ENCODE measurements at places on chromosomes 16 and 17.

DNA sequence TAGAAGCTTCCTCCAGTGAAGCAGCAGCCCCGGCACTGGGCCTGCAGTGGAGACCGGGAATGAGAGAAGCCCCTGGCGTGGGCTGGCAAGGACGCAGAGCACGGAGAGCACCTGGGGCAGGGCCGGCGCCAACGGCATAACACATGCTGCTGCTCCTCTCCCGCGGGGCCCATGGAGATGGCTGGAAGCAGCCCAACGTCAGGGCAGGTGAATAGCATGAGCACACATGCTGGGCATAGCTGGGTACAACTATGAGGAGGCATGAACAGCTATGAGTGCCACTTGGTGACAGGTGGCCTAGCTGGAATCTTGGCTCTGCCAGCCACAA is 46.4 kb downstream of the IRF8 start:
- H3K27me3 ChIP-seq = peaks cover 41% of the 10 kb centered on the region
- no peaks in the 10 kb centered on the region for H3K4me1 ChIP-seq
- no peak for DNase-seq

DNA sequence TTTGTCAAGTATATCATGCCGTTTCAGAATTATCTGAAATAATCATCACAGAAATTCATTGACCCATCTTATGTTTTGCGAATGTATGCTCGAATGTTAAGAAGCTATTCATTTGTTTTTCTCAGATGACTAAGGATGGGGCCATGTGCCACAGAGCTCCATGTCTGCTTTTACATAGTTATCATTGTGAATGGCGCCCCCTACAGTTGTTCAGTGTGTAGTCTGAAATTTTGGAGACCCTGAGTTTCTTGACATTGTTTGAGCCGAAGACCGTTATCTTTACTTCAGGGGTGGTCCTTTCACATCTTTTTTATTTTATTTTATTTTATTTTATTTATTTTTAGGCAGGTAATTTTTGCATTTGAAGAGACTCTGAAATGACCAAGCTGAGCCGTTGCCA is 972.0 kb upstream of the RBFOX1 start:
- DNase-seq = no peak
- no peak overlapping the region for H3K27ac ChIP-seq

- H3K27ac ChIP-seq = no peak overlapping the region
- no peak for DNase-seq
Measured at GRCh38 chr16:74622005-74622404, 15.1 kb upstream of the GLG1 start.

DNA sequence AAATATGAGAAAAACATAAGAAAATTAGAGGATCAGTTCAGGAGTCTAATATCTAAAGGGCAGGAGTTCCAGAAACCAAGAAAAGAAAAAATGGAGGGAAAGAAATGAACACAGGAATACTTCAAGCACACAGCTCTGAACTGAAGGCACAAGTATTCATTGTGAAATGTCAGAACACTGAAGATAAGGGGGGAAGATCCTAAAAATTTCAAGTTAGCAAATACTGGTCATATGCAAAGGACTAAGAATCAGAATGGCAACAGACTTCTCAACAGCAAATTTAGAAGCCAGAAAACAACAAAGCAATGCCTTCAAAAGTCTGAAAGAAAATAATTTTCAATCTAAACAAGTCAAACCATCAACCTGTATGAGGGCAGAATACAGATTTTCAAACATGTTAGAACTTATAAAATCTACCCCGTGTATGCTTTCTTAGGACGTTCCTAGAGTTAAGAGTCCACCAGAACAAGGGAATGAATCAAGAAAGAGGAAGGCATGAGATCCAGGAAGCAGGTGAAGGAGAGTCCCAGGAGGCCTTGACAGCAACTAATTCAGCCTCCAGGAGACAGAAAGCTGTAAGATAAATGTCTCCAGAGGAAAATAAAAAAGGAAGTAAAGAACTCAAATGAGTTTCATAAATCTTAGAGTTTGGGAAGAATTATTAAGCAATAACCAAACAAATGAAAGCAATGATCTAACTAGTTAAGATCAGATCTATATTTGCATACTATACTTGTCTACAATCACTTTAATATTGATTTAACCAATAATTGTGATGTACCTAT is 2.8 kb downstream of the BRD7 start:
- H3K27ac ChIP-seq = no peak overlapping the region
- H3K4me3 ChIP-seq = no peak overlapping the region
- no peaks in the 10 kb centered on the region for H3K4me1 ChIP-seq
- no peaks in the 10 kb centered on the region for H3K36me3 ChIP-seq

DNA sequence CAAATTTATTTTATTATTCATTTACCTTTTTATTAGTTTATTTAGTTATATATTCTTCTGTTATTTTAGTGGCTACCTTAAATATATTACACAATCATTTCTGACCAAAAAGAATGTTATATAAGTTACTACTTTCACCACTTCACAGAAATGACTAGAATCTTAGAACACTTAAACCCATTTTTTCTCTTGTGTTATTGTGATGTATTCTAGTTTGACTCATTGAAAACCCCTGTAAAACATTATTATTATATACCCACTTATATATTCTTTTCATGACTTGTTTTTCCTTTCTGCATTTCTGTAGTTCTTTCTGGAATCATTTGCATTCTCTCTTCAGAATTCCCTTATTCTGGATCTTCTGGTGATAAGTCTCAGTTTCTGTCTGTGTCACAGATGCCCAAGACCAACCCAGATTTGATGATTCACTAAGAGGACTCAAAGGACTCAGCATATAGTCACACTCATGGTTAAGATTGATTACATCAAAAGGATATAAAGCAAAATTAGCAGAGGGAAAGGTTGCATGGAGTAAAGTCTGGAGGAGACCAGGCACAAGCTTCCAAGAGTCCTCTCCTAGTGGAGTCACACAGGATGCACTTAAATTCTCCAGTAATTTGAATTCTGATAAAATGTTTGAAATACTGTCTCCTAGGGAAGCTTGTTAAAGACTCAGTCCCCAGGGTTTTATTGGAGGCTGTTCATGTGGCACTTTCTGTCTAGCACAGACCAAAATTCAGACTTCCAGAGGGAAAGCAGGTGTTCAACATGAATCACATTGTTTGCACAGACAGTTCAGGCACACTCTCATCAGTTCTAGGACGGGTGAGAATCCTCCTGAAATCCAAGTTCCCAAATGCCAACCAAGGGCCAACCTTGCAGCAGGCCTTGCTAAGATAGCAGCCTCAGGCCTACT is 7.7 kb downstream of the GINS3 start:
- H3K27ac ChIP-seq = no peak overlapping the region
- no peaks in the 10 kb centered on the region for H3K27me3 ChIP-seq
- no peak overlapping the region for H3K4me3 ChIP-seq
- DNase-seq = no peak
- H3K4me1 ChIP-seq = no peaks in the 10 kb centered on the region
- H3K36me3 ChIP-seq = no peaks in the 10 kb centered on the region

DNA sequence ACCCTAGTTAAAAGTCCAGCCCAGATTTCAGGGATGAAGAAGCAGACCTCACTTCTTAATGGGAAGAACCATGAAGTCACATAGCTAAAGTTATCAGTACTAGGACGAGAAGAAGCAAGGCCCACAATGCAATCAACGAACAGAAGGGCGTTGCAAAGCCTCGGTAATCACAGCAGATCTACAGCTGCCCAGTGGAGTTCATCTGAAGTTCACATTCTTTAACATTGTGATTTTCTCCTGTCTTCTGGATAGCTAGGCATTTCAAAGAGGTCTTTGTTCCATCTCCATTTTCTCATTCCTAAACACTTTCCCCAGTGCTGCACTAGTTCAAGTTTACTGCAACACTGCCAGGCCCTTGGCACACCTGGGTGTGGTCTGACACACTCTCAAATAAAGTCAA is 226.7 kb upstream of the N4BP1 start:
- H3K4me3 ChIP-seq = no peak overlapping the region
- H3K27ac ChIP-seq = no peak overlapping the region

- H3K36me3 ChIP-seq = no peaks in the 10 kb centered on the region
- H3K27ac ChIP-seq = no peak overlapping the region
- DNase-seq = no peak
- no peaks in the 10 kb centered on the region for H3K27me3 ChIP-seq
- no peak overlapping the region for H3K4me3 ChIP-seq
Measured at GRCh38 chr17:60036796-60037677, 41.7 kb downstream of the HEATR6 start.

GRCh38 chr17:58094118-58094517 is 10.9 kb downstream of the DYNLL2 start:
- no peaks in the 10 kb centered on the region for H3K27me3 ChIP-seq
- H3K4me1 ChIP-seq = no peaks in the 10 kb centered on the region
- H3K4me3 ChIP-seq = no peak overlapping the region
- H3K36me3 ChIP-seq = no peaks in the 10 kb centered on the region
- DNase-seq = no peak

- no peaks in the 10 kb centered on the region for H3K36me3 ChIP-seq
- DNase-seq = no peak
- H3K4me1 ChIP-seq = no peaks in the 10 kb centered on the region
- no peak overlapping the region for H3K4me3 ChIP-seq
- H3K27me3 ChIP-seq = no peaks in the 10 kb centered on the region
Measured at GRCh38 chr17:6439951-6440350, 4.3 kb upstream of the PIMREG start.

GRCh38 chr17:17445925-17446665 is 30.7 kb upstream of the MED9 start:
- DNase-seq = peak; percentile 76
- no peaks in the 10 kb centered on the region for H3K27me3 ChIP-seq
- no peaks in the 10 kb centered on the region for H3K36me3 ChIP-seq
- peak overlapping the region; percentile 77 for H3K27ac ChIP-seq

- DNase-seq = no peak
- no peaks in the 10 kb centered on the region for H3K4me1 ChIP-seq
- H3K4me3 ChIP-seq = no peak overlapping the region
- no peak overlapping the region for H3K27ac ChIP-seq
Measured at GRCh38 chr17:30530346-30531025, 53.3 kb downstream of the GOSR1 start.

DNA sequence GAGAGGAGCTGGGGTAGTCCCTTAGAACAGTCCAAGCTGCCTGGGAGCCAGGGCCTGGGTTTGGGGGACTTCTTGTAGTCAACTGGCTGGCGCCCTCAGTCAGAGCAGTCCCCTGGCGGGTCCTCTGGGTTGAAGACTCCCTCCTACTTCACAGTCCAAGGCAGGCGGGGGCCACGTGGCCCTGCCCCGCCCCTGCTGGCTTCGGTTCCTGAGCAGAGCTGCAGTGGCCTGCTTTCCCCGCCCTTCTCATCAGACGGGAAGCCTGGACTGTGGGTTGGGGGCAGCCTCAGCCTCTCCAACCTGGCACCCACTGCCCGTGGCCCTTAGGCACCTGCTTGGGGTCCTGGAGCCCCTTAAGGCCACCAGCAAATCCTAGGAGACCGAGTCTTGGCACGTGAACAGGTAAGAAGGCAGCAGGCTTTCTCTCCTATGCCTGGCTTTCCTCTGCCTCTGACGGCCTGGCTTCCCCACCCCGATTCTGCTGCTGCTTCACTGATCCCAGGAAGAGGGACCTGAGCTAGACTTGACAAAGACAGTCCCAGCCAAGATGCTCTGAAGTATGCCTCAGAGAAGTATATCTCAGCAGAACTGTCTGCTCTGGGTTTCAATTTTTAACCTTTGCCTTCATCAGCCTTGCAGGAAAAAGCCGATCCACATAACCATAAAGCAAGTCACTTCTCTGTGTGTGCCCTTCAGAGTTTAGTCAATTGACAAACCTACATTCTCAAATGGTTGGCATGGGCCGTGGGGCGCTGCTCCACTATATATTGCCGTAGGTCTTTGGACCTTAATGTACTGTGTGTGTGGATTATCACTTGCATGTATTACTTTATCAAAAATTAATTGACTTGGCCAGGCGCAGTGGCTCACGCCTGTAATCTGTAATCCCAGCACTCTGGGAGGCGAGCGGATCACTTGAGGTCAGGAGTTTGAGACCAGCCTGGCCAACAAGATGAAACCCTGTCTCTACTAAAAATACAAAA is 56.3 kb downstream of the SF3B3 start:
- H3K27me3 ChIP-seq = no peaks in the 10 kb centered on the region
- peaks cover 10% of the 10 kb centered on the region for H3K4me1 ChIP-seq
- peak overlapping the region; percentile 87 for H3K27ac ChIP-seq
- peak overlapping the region; percentile 48 for H3K4me3 ChIP-seq

DNA sequence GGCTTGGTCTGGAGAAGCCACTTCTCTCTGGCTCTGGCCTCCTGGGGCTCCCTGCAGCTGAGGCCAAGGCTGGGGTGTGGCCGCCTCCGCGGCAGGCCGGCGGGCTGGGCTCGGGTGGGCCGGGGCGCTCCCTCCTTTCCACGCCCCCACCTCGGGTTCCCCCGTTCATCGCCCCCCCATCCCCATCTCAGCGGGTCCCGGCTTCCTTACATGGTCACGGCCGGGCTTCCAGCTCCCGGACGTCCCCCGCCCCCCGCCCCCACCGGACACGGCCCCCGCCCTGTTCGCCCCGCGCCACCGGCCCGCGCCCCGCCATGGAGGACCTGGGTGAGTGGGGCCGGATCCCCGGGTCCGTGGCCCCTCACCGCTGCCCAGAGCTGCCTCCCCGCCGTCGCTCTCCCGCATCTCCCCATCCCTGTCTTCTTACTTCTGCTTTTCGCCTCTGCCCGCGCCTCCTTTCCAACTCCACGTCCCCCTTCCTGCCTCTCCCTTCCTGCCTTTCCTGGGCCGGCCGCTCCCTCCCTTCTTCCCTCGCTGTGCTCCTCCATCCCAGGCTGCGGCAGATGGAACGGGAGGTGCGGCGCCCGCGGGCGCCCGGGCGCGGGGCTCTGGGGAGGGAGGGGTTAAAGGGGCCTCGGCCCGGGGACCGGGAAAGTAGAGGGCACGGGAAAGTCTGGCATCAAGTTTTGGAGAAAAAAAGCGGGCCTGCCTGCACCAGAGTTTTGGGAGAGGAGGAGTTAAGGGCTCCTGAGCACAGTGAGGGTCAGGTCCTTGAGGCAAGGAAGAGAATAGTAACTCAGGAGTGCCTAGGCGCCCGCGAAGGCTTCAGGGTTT is at the start of gene TGFB1I1:
Gene TGFB1I1, plus strand, starts transcription at position 278 of the 834 bp plus-strand sequence. Its CDS starts 37 bp downstream, at position 315.
- DNase-seq = no peak
- no peaks in the 10 kb centered on the region for H3K4me1 ChIP-seq
- H3K27ac ChIP-seq = peak within 1 kb of the TSS; percentile 87
- H3K4me3 ChIP-seq = peak within 1 kb of the TSS; percentile 77

DNA sequence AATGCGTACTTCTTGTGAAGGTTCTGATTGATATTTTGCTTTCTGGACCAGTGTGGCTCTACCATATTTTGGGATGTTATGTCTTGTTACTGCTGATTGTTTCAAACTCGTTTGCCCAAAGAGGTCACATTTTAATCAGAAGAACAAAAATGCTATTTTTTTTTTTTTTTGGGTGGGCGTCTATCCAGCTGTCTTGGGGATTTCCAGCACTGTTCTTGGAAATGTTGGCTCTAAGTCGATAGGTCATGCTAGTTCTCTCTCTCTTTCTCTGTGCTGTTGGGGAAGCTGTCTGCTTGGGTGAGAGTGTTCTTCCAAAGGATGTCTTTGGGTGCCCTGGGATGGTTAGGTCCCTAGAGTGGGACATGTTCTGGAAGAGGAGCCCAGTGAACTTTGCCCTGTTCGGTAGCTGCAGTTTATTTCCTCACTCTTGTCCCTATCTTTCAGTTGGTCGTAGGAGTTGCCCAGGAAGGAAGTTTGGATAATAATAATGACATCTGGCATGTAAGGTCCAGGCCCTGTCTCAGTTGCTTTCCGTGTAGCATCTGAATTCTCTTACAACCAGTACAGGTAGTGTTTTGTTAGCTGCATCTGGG is 2.9 kb downstream of the IRF8 start:
- no peaks in the 10 kb centered on the region for H3K36me3 ChIP-seq
- H3K27me3 ChIP-seq = peaks cover 3% of the 10 kb centered on the region
- DNase-seq = no peak
- H3K4me3 ChIP-seq = no peak overlapping the region
- H3K4me1 ChIP-seq = peaks cover 7% of the 10 kb centered on the region
- no peak overlapping the region for H3K27ac ChIP-seq
